ENCODE measurements at places on chromosomes 12 and 14. TPM values are rescaled to one million over a fixed set of nuclear protein-coding genes. Genes with fewer than 3 reads are reported as not detected.

The HVCN1 gene
- 7.2 TPM for total RNA-seq

DNA sequence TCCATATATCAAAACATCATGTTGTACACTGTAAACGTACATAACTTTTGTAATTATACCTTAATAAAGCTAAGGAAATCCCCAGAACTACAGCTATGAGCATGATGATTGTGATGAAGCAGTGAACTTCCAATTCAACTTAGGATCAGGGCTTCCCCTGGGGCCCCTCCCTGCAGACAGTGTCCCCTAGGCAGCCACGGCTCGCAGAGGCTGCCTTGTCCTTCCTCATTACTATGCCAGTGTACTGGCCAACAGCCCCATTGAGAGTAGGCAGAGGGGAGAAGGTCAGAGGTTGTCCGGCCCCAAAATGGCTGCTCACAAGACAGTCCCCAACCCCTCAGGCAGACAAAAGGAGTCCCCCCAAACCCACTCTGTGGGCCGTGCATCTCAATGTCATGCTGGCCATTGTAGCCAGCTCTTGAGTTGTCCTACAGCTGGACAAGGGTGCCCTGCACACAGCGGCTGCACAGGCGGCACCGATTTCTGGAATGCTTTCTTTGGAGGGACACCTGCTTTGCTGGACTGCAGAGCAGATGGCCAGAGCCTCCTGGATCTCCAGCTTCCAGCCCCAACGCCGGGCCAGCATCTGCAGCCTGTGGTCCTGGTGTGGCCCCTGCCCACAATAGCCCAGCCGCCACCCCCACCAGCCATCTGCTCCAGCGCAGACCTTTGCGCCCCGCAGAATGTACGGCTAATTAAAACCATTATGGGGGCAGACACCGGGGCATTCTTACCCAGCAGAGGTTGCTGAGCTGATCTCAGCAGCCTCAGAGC is 46.1 kb downstream of the NIN start:
- DNase-seq, result no peak

The USP5 gene
- 176 TPM for total RNA-seq

DNA sequence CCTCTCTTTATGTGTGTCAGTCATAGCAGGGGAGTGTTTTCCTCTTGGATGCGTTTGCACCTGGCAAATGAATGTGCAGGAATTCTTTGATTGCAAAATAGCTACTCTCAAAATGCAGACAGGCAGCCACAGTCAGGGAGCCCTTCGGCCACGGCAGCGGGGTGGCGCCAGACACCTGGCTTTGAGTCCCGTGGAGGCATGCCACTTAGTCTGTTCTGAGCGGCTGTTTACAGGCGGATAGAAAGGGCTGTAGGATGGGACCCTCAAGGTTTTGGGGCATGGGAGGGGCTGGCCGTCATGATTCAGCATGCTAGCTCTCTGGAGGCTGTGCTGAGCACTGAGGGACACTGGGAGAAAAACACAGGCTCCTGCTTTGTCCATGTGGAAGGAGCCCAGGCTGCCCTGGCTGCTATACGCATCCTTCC is 117.1 kb downstream of the SLC25A47 start:
- DNase-seq, result no peak

The GSKIP gene
- 21.1 TPM for total RNA-seq

DNA sequence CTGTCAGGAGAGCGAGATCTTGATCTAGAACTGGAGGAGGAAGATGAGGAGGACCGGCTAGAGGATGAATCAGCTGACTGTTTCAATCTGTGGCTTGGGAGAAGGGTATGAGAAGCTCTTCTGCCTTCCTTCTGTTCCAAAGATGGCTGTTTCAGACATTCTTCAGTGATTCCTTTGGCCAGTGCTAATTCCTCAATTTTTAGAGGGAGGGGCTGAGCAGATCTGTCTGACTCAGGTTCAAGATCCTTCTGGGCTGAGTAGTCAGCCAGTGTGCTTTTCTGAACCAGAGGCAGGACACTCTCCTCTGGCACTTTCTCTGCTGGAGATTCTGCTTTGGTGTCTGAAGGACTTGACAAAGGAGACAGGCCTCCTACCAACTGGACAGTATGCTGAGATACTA is 15.2 kb downstream of the ACIN1 start:
- no peak for DNase-seq
